ENCODE measurements at places on chromosomes 5 and 9.

DNA sequence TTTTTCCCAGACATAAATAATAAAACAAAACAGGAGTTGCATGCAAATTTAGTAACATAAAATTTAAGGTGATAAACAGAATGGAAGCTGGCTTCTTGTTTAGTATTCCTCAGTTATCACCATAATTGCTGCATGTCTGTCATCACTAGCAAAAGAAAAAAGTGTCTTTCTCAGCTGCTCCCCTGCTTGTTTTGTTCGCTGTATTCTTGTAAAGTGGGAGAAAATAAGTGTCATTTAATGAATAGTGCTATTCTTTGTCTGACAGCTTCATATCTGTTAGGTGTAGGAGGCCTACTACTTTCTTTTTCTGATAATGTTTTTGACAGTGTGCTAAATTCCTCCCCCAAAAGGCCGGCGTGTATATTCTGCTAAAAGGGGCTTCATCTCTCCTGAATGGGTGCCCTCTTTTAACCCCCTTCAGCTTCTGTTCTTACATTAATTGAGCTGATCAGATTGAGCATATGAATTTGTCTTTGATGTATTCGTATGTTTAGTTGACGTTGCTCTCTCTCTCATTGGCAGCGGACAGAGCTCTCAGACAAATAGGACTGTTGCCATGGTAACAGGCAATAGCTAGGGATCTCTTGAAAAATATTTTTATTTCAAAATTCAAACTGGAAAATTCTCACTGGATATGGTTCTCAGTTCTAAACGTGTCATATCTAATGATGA is 303.8 kb downstream of the KIAA0825 start:
- DNase-seq, result no peak

DNA sequence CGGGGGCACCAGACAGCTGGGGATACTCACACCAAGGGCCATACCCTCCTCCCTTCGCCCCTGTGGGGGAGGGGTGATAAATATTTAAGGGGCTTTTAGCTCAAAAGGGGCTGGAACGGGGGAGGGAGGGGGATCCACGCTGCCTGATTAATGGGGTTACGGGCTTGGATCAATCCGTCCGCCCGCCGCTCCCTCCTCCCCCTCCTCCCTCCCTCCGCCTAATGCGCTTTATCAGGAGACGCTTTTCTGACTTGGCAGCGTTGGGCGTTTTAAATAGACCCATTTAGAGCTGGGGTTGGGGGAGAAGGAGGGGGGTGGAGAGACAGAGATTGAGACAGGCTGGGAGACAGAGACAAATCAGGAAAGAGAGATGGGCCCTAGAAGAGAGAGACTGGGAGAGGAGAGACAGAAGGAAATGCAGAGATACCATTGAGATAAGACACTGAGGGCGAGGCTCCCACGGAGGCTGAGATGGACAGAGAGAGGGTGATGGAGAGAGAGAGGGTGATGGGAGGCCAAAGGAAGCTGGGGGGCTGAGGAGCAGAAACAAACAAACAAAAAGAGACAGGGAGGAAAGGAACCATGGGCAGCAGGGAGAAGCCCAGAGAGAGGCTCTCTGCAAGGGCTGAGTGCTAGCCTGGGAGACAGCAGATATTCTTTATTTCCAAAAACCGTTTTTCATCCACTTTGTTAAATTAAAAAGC is 10.3 kb downstream of the CNTFR start:
- no peak for DNase-seq

- no peak for DNase-seq
Observed at GRCh38 chr5:115661101-115661500, 35.3 kb upstream of the TMED7 start.

GRCh38 chr5:118060833-118061232 is 927.5 kb downstream of the DTWD2 start:
- no peak for DNase-seq

DNA sequence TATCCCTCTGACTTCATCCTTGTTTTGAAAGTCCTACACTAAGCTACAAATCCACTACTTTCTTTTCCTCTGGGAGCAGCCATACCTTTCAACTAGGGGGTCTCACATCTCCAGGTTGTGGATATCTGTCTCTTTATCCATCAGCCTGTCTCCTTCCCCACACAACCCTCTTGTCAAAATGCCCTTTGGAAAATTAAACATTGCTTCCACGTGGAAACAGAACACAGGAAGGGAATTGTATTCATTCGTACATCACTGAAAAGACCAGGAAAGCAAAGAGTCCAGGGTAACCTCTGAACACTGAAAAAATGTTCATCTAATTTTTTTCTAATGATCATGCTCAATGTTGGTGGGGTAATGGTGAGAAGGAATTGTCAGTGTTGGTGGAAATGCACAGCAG is 203.6 kb downstream of the NR3C1 start:
- DNase-seq, result no peak

- no peak for DNase-seq
Observed at GRCh38 chr5:15929611-15930263, 249.9 kb downstream of the MARCHF11 start.

DNA sequence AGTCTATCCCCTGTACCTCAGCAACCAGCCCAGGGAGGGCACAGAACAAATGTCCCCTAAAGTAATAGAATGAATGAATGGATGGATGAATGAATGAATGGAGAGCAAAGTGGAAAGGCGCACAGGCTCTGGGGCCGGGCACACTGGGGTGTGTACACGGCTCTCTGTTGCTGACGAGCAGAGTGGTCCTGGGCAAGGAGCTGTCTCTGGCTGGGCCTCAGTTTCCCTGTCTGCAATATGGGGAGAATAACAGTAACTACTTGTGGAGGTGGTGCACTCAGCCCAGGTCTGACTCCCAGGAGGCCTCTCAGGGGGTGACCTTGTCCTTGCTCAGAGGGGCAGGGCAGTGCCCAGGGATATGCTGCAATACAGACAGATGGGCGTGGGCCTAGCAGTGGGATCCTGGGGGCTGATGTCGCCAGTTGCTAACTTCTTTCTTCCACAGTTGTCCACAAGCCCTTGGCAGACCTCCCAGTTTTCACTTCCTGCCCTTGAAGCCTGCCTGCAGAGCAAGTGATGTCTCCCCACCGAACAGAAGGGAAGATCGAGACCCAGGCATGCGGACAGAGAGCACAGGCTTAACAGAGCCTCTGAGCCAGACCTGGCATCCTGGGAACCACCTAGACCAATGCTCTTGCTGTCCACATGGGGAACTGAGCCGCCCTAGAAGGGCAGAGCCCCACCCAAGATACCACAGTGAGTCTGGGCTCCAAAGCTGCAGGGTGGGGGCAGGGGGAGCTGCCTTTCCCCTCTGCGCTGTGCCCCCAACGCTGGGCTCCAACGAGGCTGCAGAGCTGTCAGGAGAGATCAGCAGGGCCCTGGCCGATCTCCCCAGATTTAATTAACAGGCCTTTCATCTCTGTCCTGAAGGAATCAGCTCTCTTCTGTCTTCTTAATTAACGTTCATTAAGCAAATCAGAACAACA is 13.6 kb upstream of the LAMC3 start:
- DNase-seq, result no peak

DNA sequence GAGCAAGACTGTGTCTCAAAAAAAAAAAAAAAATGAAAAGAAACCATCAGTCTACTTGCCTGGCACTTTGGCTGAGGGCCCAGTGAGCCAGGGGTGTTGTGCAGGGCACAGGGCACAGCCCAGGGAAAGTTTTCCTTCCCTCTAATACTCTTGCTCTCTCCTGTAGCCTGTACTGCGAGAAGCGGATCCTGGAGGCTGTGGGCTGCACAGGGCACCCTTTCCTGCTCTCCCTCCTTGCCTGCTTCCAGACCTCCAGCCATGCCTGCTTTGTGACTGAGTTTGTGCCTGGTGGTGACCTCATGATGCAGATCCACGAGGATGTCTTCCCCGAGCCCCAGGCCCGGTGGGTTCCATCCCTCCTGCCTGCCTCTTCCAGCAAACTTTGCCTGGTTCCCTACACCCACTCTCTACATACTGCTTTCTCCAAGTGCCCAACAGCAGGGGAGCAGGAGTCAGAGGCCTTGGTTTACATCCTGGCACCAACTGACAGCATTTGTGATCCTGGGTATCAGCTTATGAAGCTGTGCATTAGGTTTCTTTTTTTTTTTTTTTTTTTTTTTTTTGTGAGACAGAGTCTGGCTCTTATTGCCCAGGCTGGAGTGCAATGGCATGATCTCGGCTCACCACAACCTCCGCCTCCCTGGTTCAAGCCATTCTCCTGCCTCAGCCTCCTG is 7.2 kb downstream of the ZDHHC12 start:
- DNase-seq, result no peak

DNA sequence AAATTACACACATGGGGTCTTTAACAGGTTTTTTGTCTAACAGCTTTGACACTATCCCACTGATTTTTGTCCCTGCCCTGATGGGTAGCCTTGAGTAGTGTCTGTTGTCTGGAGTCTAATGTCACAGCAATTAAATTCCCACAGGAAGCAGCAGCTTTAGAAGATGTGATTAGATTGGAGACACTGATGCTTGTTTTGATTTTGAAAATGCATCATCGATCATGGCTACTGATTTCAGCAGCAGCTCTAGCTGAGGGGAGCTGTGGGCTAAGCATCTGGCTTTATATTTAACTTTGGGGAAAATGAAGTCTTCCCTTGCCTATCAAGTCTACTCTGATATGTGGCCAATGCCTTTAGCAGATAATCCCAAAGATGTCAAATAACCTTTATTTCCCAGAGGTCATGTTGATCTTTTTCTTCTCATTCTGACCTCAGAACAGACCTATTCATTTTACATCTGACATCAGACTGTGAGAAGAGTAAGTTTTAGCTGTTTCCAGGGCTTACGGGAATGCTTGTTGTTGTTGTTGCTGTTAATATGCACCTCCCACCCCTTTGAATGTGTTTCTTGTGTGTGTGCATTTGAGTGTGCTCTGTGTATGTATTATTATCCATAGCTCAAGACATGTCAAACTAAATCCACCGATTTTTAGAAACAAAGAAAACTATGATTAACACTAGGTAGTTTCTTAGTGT is 704.9 kb upstream of the NUDT12 start:
- DNase-seq, result no peak

DNA sequence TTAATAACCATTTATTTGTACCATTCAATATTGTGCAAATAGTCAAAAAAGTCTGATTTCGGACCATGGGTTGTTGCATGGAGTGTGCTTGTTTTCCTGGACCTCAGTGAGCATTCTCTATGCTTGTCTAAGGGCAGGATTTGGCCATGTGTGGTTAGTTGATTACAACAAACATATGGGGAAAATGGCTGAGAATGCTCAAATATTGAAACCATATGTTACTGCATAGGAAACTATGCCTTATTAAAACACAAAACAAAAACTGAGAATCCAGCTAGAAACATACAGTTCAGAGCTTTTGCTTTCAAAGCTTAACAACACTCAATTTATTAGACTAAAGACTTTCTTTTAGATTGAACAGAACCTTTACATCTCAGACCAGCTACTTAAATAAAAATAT is 928.3 kb downstream of the NR2F1-AS1 start:
- DNase-seq, result no peak

- DNase-seq, result no peak
Observed at GRCh38 chr5:32506201-32506661, 61.7 kb upstream of the ZFR start.

DNA sequence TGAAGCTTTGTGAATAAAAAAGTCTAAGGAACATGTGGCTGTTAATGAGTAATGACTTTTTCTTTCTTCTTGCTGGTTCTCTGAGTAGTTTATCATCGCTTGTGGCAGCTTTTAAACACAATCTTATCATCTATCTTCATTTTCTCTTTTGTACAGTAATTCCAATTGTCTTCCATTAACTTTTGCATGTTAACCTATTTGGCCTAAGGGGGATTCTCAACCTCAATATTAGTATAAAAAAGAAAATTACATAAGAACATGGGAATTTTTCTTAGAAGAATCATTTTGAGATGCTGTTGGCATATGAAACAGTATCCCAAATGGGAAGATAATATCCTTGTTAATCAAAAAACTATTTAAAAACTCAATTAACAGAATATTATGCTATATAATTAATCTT is 179.7 kb upstream of the GPR151 start:
- no peak for DNase-seq

DNA sequence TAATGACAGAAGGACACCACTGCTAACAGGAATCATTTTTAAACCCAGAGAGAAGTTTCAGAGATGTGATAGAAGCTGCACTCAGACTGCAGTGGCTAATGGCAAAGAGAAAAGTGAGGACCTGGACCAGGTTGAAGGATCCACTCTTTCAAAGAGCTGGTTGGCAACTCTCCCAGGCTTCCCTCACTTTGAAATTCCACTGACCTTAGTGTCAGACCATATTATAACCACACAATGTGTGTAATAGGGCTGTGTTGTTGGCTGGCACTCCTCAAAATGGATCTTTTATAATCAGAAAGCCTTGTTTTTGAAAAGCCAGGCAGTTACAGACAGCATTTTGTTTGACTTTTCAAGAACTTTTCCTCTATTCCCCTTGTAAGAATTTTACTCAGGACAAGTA is 280.7 kb downstream of the PRELID2 start:
- no peak for DNase-seq

DNA sequence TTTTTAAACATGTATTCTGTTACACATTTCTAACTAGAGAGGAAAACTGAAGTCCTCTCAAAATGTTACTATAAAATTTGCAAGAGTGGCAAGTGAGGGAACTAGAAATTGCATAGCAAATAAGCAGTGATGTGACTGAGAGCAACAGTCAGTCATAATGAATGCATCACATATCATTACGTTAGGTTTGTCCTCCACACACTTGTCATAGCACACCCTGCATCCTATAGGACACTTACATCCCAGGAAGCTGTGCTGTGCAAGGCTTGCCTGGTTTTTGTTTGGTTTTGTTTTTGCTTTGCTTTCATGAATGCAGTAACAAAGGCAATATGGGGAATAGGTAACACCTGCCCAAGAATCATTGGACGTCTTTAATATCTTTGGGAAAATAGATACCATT is 10.8 kb downstream of the NFIB start:
- DNase-seq, result no peak

- no peak for DNase-seq
Observed at GRCh38 chr9:119818726-119819435, 449.6 kb upstream of the BRINP1 start.

GRCh38 chr5:38662090-38662489 is 105.6 kb upstream of the LIFR start:
- DNase-seq, result no peak

GRCh38 chr9:19682397-19682796 is 106.4 kb downstream of the SLC24A2 start:
- no peak for DNase-seq

GRCh38 chr9:95857896-95858295 is 17.6 kb upstream of the ERCC6L2 start:
- no peak for DNase-seq

DNA sequence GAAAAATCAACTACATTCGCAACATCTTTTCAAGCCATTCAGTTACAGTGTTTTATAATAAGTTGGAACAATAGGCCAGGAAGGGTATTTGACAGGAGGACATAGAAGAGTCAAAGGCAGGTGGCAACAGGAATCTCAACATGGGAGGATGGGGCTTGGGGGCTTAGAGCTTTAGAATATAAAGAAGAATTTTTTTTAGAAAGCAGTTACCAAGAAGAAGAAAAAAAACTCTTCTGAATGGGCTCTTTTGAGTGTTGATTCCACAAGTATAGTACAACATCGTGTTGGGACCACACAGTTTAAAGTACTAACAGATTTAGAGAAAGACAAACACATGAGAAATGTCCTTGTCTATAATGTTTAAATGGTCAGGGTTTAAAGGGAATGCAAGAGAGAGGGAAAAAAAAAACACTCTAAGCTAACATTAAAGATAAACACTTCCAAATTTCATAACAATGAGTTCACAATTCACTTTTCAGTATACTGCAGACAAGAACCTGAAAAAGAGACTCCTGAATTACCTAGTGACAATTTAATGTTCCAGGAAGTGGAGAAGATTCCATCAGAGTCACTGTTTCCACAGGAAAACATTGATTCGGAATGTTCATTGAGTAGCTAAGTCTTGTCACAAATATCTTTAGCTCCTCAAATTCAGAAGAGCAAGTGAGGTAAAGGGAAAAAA is 282.3 kb downstream of the DEPDC1B start:
- DNase-seq, result no peak
